ENCODE measurements at places on chromosomes 4 and X. TPM values are rescaled to one million over a fixed set of nuclear protein-coding genes. Genes with fewer than 3 reads are reported as not detected.

GRCh38 chr4:55947912-55948725 lies 626 bp upstream of the CEP135 start:
- DNase-seq, result no peak

DNA sequence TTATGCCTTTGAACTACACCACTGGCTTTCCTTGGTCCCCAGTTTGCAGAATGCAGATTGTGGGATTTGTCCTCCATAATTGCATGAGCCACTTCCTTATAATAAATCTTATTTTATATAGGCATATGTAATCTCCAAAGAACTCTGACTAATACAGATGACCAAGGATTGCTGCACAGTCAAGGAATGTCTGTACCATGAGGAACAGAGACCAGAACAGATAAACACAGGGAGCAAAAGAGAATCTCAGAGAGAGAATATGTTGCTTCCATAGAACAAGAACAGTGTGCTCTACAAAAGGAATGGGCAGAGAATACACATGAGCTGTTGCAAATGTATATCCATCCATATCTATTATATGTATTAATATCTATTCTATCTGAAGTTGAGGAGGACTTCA lies 111.1 kb downstream of the ADRA2C start:
- no peak for DNase-seq

- DNase-seq, result no peak
Observed at GRCh38 chrX:120462370-120462769, 6.7 kb downstream of the LAMP2 start.

DNA sequence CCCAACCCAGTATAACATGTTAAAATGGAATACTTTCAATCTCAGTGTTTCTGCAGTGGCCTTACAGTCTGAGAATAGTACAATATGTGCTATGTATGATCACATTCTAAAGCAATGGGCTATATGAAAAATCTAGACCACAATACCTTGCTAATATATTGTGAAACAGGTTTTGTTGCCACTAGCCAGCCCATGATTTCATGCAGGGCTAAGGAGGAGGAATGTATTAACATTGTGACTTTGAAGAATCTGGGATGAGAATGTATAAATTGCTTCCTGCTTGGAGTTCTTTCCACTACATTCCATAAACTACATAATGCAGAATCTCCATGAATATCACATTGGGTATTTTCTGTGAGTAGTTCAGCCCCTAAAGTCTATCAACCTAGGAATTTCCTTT lies 935.4 kb upstream of the GRIA3 start:
- no peak for DNase-seq

DNA sequence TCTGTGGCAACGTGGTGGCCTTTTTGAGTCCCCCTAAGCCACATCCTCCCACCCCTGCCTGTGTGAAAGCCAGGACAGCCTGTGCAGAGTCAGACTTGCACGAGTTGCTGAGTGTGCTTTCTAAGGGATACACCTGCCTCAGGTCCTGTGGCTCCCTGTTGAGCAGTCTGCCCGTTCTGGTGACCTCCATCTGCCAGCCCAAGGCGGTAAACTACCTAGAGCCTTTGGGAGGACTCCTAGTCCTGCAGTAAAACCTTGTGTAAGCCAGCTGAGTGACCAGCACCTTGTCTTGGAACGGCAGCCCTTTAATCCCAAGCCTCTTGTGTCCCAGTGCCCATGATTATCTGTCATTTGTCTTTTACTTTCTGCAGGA lies 69.3 kb downstream of the NBDY start:
- no peak for DNase-seq

DNA sequence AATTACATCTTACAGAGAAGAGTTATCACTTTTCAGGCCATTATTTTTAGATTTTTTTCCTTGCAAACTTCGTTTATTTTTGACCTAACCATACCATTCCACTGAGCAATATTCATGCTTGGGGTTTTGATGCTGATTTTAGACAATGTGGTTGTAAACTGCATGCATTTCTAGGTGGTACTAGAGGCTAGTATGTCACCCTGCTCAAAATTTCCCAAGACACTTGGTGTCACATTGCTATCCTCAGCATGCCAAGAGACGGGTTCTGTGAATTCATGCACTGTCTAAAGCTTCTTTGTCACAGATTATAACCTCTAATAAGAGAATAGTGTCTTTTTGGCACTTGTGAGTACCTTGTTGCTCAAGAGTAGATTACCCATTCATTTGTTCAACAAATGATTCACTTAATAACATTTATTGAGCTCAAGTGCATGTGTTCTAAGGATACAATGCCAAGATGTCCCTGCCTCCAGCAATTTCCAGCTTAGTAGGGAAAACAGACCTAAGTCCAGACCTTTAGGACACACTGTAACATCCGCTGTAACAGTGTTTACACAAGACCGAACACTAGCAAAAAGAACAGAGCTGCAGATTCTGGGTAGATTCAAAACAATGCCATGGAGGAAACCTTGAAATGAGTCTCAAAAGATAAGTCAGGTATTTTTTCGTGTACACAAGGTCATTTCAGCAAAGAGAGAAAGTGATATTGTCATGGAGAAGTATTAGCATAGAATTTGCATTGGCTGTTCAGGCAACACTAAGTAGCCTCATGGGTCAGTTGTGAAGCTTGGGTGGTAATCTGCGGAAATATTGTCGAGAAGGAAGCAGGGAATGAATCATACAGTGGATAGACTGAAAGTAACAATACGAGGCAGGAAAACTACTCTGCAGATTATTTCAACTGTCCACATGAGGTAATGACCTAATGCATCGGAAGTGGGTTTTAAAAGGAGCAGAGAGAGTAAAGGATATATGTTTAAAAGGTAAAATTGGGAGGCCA lies 515.1 kb upstream of the ZFP42 start:
- DNase-seq, result no peak

GRCh38 chr4:168711197-168712140 lies 214.6 kb downstream of the PALLD start:
- DNase-seq, result no peak

- DNase-seq, result no peak
Observed at GRCh38 chrX:153310901-153311300, 10.7 kb downstream of the PNMA6F start.

DNA sequence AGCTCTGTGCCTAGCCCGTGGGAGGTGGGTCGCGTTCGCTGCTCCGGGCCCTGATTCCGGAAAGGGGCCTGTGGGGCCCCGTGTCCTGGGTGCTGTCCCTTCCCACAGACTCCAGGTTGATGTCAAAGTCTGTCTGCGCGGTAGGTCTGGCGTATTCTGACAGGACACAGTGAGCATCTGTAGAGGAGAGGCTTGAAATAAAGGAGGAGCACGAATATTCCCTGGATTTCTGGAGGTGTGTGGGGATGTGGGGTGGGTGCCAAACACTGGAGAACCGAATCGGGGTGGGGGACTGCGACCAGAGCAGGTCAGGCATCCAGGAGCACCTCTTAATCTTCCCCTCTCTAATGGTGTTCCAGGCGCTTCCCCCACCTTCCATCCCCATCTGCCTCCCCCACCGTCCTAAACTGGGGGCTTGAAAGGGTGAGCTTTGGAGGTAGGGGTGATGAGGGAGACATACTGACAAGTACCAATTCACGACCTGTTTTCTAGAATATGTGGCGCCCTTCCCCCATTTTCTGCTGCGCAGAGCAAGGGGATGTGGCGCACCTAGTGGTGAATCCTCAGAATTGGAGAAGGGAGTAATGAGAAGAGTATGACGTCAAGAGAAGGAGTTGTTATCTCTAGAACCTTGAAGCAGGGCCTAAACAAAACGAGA lies 877 bp downstream of the GPRASP1 start:
- peak; percentile 15 for DNase-seq

DNA sequence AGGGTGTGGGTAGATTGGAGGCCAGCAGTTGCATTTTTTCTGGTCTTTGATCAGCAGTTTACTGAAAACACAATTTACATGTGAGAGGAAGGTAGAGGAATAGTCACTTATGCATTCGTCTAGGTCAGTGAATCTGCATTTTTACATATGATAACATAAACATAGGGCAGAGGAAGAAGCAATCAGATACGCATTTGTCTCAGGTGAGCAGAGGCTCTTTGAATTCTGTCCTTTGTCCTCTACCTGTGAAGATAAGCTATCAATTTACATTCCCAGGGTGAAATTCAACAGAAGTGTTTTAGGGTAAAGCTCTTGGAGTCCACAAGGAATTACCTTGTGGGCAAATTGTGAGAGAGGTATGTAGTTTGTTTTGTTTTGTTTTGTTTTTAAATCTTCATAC lies 306.5 kb downstream of the MAGEB5 start:
- DNase-seq, result no peak

DNA sequence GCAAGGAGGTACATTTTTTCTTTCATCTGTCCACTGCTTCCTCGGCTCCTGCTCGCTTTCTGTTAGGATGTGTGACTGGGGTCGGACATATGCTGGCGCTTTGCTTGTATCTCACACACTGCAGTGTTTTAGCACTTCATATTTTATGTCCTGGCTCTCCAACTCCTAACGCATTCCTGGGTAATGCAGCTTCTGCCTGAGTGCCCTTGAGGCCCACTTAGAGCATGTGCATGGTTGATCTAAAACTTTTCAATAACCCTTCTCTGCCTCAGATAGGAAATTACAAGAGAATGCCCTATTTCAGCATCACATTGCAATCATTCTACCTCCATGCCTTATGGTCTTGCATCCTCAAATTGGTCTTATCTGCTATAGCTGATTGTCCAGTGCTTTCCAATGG lies 65.3 kb downstream of the NEIL3 start:
- no peak for DNase-seq

GRCh38 chr4:151524610-151525009 lies 115.6 kb downstream of the FHIP1A start:
- DNase-seq, result no peak

GRCh38 chrX:46185923-46186810 lies 359.1 kb downstream of the ZNF674 start:
- DNase-seq, result no peak

DNA sequence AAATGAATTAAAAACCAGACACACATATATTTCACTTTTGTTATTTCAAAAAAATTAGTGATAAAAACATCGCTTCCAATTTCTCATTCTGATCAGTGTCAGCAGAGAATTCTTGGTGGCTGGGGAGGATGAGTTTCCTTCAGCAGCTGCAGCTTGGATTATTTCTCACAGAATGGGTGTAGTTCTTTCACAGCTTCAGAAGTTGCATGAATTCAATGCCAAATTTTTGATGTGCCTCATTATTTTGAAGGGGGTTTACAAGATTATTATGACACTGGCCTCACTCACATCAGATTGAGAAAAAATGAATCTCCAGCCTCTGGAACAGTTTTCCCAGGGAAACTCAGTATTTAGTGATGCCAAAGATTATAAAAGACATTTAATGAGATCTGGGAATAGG lies 184.9 kb upstream of the WDFY3 start:
- DNase-seq, result no peak

- DNase-seq, result no peak
Observed at GRCh38 chr4:182246401-182247205, 3.4 kb downstream of the TENM3 start.

DNA sequence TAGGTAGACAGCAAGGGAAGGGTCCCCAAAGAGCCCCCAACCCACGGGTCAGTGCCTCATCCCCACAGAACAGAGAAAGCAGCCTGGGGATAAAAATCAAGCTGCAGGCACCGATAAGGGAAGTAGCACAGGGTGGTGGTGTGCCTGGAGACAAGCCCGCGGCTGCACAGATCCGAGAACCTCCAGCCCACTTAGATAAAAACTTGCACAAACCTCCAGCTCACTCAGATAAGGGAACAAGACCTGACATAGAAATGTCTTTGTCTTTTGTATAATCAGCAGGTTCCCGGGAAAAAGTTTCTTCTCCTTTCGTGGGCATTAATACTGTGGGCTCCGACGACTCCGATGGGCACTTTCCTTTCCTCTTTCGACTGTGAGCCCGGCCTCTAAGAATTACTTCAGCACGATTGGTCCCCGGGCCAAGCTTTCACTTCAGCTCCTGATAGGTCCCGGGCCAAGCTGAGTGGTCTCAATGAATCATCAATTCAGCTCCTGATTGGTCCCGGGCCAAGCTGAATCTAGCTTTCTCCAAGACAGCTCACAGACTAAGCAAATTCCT lies 32.4 kb downstream of the PRDX4 start:
- no peak for DNase-seq

DNA sequence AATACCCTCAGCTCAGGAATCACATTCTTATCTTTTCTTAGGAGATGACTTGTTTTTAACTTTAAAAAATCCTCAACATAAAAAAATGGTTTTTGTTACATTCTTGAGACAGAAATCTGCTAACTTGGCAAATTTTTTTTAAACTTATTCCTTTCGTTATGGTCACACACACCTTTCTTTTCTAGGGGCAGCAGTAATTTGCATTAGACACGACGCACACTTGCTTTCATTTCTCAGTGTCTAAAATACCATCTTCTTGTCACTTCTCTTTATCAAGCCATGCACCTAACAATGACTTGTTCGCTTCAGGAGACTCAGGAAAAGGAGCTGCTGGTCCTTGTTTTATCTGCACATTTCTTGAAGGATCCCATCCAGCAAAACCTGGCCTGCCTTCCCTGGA lies 112.6 kb upstream of the TBL1X start:
- DNase-seq, result no peak

- DNase-seq, result no peak
Observed at GRCh38 chr4:169362607-169363006, 91.9 kb upstream of the SH3RF1 start.

DNA sequence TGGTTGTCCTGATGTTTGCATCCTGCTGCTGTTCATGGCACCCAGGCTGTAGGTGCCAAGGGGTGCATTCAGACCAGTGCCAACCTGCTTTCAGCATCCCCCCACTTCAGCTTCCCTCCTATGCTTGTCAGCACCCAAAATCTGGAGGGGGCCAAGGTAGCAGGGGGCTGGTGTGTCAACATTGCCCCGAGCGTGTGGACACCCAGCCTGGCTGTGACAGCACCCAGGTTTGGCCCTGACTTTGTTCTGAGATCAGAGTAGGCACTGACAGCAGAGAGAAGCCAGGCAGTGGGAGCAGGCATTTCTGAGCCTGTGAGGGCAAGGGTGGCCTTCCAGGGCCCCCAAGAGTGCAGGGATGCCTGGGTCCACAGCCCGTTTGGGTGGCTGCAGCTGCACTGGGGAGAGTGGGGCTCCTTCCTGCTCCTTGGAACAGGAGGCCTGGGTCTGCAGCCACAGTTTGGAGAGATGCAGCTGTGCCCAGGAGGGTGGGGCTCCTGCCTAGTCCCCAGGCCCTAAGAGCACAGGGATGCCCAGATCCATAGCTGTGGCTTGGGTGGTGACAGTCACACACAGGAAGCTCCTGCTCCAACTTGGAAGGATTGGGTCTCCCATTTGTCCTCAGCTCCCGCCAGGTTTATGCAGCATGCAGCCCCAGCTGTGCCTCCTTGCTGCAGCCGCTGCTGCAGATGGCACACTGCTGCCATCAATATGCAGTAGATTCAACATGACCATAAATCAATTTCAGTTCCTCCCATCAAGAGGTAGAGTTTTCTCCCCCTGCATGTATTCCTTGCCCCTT lies 12.3 kb upstream of the PPM1K start:
- DNase-seq, result no peak

DNA sequence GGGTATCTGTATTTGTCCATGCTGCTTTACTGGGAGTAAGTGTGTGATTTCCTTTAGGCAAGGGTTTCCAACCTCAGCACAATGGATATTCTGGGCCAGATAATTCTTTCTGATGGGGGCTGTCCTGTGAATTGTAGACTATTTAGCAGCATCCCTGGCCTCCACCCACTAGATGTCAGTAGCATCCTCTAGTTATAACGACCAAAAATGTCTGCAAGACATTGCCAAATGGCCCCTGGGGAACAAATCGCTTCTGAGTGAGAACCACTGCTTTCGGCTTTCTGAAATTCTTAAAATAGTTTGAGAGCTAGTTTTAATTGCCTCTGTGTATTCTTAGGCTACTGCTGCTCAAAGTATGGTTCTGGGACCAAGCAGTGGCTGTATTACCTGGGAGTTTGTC lies 81.2 kb upstream of the GPM6B start:
- no peak for DNase-seq

The HSFX4 gene
- 0.09 TPM for polyA plus RNA-seq

The TLR3 gene
- polyA plus RNA-seq, result 1.9 TPM

The PCYT1B gene
- polyA plus RNA-seq, result 0.84 TPM

The REELD1 gene
- polyA plus RNA-seq, result 0.76 TPM

The GABRG1 gene
- polyA plus RNA-seq, result under 0.01 TPM

The DDX3X gene
- 23.2 TPM for polyA plus RNA-seq
